Dermis blood vessel endothelial cell (primary cell): ENCODE measurements at places on chromosomes 5 and 9. TPM values are rescaled to one million over a fixed set of nuclear protein-coding genes. Genes with fewer than 3 reads are reported as not detected.

GRCh38 chr5:171647043-171647903 is 138.3 kb upstream of the SMIM23 start:
- peak; percentile 85 for DNase-seq

- peak; percentile 45 for DNase-seq
Measured at GRCh38 chr9:8907868-8908267, 1108.3 kb upstream of the DMAC1 start.

- DNase-seq: no peak
Measured at GRCh38 chr5:10311595-10312425, 4.1 kb upstream of the CMBL start.

GRCh38 chr9:94638335-94639060 is 820 bp downstream of the FBP1 start:
- DNase-seq: no peak

DNA sequence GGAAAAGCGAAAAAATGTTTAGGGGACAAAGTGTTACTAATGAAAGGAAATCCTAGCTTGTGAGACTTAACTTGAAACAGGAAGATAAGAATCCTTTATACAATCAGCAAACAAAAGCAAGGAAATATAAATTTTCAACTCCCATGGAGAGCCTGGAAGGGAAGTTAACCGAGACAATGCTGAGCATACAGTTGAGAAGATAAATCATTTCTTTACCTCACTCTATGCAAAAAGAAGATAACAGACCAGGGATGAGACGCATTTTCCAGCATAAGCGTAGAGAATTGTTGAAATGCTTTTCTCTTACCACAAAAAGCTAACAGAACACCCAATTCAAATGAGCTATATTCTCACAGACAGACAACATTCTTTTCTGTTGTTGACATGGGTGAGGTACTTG is 309.6 kb downstream of the CWC27 start:
- peak; percentile 54 for DNase-seq

- no peak for DNase-seq
Measured at GRCh38 chr5:120415985-120416384, 48.1 kb upstream of the PRR16 start.

DNA sequence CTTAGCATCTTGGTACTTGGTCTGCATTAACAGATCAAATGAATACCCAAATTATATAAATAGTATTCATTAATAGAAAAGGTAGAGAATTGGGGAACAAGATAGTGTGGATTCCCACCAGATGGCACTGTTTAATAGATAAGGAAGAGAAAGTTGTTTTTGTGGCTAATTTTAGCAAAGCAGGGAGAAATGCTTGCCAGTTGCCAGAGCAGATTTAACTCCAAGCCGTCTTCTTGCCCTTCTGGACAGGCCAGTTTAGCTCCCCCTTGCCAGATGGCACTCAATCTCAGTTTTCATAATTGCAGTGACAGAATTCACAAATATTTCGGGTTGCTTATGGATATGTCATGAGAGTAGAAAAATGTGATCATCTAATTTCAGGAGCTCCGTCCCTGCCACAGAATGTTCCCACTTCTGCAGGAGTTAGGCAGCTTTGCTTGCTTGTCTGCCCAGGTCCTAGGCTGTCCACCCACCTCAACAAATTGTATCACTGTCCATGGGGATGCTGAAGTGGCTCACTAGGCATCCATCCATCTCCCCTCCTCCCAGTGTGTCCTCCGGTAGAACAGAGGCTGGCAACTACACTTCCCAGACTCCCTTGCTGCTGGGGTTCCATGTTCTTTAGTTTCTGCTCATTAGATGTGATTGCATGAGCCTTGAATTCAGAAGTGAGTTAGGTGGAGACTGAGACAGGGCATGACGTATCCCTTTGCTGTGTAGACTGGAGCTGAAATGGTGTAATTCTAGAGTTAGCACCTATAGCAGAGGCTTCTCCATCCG is 11.8 kb upstream of the HEXB start:
- DNase-seq: peak; percentile 61

GRCh38 chr5:54886866-54887265 is 98.5 kb downstream of the ESM1 start:
- DNase-seq: no peak

DNA sequence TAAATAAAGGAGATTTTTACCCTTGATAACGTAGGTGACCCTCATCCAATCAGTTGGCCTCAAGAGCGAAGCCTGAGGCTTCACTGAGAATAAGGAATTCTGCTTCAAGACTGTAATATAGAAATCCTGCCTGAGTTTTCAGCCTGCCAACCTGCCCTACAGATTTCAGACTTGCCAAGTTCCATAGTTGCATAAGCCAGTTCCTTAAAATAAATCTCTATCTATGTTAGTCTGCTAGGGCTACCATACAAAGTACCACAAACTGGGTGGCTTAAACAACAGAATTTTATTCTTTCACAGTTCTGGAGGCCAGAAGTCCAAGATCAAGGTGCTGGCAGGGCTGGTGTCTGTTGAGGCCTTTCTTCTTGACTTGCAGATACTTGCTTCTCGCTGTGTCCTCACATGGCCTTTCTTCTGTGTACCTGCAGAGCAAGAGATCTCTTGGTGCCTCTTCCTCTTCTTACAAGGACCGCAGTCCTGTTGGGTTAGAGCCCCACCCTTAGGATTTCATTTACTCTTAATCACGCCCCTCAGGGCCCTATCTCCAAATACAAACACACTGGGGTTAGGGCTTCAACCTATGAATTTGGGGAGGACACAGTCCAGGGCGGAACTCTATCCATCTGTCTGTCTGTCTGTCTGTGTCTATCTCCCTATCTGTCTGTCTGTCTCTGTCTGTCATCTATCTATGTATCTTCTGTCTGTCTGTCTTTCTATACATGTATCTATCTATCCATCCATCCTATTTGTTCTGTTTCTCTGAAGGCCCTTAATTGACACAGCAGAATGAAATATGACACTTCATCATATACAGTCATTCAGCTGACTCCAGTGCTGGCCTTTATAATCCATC is 17.0 kb upstream of the CMBL start:
- no peak for DNase-seq

- no peak for DNase-seq
Measured at GRCh38 chr9:123234853-123235252, 33.5 kb downstream of the STRBP start.

- DNase-seq: peak; percentile 13
Measured at GRCh38 chr9:91589101-91589553, 165.5 kb upstream of the NFIL3 start.

GRCh38 chr5:33939556-33940262 is 3.5 kb downstream of the RXFP3 start:
- no peak for DNase-seq

GRCh38 chr9:69433392-69433791 is 108.4 kb downstream of the ENTREP1 start:
- DNase-seq: no peak

- DNase-seq: no peak
Measured at GRCh38 chr5:99644822-99645221, 716.0 kb upstream of the CHD1 start.

- no peak for DNase-seq
Measured at GRCh38 chr9:23779220-23779619, 46.8 kb downstream of the ELAVL2 start.

DNA sequence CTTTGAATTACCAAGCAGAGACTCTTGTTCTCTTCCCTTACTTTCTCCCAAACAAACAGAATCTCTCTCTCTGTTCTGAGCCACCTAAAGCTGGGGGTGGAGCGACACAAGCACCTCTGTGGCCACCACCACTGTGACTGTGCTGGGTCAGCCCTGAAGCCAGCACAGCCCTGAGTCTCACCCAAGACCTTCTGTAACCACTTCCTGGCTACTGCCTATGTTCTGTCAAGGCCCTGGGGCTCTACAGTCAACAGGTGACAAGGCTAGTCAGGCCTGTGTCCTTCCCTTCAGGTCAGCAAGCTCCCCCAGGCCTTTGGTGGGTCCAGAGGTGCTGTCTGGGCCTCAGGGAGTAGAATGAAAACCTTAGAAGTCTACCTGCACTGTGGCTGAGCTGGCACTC is 26.1 kb upstream of the SLC28A3 start:
- no peak for DNase-seq

GRCh38 chr5:105283134-105283533 is 1720.5 kb upstream of the NUDT12 start:
- DNase-seq: no peak

- no peak for DNase-seq
Measured at GRCh38 chr5:139486201-139486600, 3.6 kb upstream of the STING1 start.

The MCTP1 gene
- 191 and 255 TPM in 2 replicates for total RNA-seq

The EPB41L4A gene
- 33.5 and 48.5 TPM in 2 replicates for total RNA-seq

The SLC6A19 gene
- not detected in 2 replicates for total RNA-seq
